ENCODE measurements at places on chromosomes 12 and 14.

DNA sequence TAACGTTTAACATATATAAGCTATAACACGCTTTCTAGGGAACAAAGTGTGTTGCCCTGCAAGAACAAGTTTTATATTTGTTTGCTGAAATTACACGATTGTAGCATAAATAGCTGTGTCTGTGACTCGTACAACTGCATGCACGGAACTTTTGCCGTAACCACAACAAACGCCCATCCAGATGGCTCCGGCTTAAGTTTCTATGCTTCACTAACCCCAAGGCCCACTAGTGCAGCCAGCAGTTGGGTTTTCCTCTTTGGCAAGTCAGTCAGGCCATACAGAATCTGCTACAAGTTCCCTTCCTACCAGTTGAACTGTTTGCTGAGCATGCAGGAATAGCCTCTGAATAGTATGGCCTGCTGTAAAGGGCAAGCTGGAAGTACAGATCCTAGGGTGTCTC is 12.1 kb downstream of the CSRP2 start:
- no peak for DNase-seq

DNA sequence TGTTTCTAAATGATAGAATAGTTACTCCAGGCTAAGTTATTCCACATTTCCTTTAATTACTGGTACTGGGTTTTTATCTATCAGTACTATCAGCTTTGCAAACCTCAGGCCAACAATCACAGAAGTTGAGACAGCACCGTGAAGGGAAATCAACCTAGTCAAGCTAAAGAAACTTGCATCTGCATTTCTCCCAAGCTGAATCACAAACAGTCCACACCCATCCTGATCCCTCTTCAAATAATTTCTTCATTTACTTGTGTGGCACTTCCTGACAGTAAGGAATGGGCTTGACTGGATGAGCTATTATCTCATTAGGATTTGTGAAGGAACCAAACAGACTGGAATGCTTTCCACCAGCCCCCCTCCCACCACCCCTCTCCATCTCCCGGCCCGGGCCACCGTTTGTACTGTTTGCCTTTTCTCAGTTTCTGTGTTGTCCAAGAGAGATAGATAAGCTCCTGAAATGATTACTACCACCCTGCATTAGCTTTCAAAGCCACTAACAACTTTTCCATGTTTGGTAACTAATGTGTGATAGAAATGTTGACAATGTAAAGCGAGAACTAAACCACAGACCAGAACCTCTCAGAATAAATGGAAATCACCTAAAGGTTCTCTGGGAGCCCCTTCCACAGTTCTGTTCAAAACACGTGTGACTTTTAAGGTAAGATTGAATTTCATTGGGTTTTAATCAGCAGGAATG is 236.3 kb downstream of the SLC25A21 start:
- no peak for DNase-seq

DNA sequence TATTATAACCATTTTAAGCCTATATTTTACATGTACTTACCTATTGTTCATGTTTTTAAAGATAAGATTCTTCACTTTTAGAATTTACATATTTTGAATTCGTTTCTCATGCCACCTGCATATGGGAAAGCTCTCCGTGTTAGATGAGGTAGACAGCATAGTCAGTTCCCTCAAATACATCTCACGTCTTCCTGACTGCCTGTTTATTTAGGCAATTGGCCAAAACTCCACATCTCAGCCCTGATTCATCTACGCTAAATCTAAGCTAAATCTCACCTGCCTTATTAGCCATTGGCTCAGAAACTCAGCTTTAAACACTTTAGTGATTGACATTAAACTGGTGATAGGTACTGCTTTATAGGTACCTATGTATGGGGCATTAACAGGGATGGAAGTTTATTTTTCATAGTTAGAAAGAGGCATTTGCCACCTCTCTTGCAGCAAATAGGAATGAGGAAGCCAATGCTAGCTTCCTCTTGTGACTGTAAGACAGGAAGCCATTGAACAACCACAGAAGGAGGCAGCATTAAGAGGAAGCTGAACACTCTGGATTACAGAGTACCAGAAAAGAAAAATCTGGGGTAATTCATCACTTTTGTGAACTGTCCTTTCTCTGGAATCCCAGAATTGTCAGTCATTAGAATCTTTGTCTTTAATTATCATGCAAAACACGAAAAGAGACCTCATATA is 111.9 kb downstream of the LRFN5 start:
- no peak for DNase-seq

- no peak for DNase-seq
Measured at GRCh38 chr14:54867011-54867410, 35.6 kb downstream of the GCH1 start.

- DNase-seq: no peak
Measured at GRCh38 chr14:31278883-31279282, 71.3 kb upstream of the HECTD1 start.

DNA sequence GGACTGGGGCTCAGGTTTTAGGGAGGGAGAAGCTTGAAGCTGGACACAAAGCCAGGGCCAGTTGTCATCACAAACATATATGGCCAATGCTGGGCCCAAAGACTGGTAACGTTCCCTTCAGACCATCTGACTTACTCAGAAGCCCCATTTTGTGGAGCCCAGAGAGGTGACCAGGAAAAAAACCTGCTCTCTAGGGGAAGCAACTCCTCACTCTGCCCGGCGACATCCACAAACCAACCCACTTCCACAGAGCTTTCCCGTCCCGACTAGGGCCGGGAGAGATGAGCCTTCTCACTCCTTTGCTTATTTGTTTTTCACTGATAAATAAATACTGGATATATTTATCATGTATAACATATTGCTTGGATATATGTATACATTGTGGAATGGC is 180.9 kb upstream of the RTL1 start:
- DNase-seq: no peak

DNA sequence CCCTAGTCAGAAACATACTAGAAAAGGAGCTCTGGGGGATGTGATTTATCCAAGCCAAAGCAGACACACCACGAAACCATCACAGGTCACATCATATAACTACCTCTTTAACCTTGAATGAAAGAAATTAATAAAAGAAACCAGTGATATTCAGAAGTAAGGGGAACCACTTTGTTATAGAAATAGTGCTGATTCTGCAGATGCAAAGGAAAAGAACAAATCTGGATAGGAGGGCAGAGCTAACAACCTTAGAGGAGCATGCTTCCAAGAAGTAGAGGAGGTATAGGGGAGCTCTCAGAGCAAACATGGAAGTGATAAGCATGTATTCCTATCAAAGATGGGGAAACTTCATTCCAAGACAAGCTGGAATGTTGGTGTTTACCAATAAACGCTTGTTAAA is 117.0 kb upstream of the MDM1 start:
- no peak for DNase-seq

DNA sequence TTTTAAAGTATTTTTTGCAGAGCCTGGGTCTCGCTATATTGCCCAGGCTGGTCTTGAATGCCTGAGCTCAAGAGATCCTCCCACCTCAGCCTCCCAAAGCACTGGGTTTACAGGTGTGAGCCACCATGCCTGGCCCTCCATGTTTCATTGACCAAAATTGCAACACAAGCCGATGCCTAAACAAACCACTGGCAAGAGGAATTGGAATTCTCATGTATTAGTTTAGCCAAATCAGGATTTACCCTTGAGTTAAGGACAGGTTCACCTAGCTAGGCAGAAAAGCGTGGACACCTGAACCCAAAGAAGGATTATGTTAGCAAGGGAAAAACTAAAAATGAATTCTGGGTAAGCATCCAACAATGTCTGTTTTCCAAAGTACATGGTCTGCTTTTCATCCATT is 14.6 kb upstream of the METAP2 start:
- DNase-seq: no peak

GRCh38 chr12:87529413-87529812 is 499.8 kb downstream of the C12orf50 start:
- DNase-seq: no peak

DNA sequence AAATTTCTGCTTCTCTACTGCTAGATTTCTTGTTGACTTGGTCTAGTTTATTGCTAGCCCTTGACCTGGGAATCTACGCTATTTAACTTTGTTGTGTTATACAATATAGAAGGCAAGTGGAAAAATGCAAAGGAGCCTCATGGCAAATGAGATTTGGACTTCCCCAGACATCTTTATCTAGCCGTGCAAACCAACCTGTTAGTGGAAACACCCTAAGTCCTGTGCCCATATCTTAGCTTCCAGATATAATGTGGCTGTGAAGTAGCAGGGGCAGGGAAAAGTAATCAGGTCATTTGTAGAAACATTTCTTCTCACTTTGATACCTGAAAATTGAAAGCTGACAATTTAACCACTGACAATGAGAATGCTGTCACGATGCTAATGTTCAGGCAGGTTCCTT is 90.7 kb upstream of the ATP2B1 start:
- no peak for DNase-seq

DNA sequence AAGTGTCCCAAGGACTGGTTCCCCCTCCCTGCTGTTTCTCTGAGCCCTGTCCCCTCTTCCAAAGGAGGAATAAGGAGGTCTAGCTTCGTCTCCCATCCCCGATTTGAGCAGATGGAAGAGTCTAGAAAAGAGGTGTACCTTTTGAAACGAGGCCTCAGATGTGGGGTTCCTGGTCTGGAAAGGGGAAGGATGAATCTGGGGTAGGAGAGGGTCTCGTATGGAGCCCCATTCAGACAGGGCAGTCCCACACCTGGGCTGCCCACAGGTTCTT is 13.3 kb downstream of the MEG3 start:
- no peak for DNase-seq

- DNase-seq: no peak
Measured at GRCh38 chr14:33377596-33378390, 439.1 kb downstream of the NPAS3 start.

- DNase-seq: no peak
Measured at GRCh38 chr14:85391892-85392291, 138.1 kb upstream of the FLRT2 start.

GRCh38 chr12:12408265-12408690 is 51.4 kb downstream of the BORCS5 start:
- DNase-seq: no peak

GRCh38 chr12:9760699-9761418 is at the start of gene CD69:
TSS of gene CD69 (minus strand) at chr12:9760901. CDS start at chr12:9760820, 81 bp downstream.
- peak; percentile 88 for DNase-seq

DNA sequence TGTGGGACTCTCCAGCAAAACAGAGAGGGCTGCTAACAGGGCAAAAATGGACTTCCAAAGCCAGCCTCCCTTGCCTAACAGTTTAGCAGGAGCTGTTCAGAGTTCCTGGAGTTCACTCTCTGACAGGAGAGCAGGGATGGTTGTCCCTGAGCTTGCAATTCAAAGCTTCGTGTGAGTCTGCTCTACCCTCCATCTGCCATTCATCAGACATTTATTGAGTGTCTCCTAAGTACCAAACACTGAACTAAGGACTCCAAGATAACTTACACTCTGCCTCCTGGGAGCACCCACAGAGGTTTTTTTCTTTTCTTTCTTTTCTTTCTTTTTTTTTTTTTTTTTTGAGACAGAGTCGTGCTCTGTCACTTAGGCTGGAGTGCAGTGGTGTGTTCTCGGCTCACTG is 28.7 kb downstream of the RHOF start:
- DNase-seq: no peak

GRCh38 chr12:92775416-92775815 is 72.6 kb downstream of the PLEKHG7 start:
- no peak for DNase-seq

Data from activated naive CD4-positive, alpha-beta T cell treated with anti-CD3 and anti-CD28 coated beads for 36 hours (primary cell).